ENCODE measurements at places on chromosomes 3 and 15.

- no peak for DNase-seq
Measured at GRCh38 chr3:61802772-61803171, 241.4 kb downstream of the PTPRG start.

- DNase-seq: no peak
Measured at GRCh38 chr3:60142009-60142408, 1092.2 kb upstream of the CFAP20DC start.

GRCh38 chr15:71658036-71658435 is 152.3 kb upstream of the NR2E3 start:
- no peak for DNase-seq

- no peak for DNase-seq
Measured at GRCh38 chr3:52678265-52679198, 7.2 kb downstream of the PBRM1 start.

DNA sequence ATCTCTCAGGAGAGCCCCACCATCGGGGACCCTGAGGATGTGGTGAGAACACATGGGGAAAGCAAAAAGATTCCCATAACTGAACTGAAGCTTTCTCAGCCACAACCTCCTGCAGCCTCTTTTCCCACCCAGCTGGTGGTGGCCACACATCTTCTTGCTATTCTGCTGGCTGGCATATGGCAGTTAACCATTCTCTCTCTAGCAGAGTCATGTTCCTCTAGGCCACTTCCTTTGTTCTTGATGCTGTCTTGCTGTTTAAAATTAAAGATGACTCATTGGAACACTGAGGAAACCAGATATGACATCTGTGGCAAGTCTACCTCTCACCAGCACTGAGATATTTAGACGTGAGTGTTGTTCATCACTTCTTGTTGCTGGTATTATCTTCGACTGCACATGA is 180.3 kb upstream of the ROBO2 start:
- no peak for DNase-seq

DNA sequence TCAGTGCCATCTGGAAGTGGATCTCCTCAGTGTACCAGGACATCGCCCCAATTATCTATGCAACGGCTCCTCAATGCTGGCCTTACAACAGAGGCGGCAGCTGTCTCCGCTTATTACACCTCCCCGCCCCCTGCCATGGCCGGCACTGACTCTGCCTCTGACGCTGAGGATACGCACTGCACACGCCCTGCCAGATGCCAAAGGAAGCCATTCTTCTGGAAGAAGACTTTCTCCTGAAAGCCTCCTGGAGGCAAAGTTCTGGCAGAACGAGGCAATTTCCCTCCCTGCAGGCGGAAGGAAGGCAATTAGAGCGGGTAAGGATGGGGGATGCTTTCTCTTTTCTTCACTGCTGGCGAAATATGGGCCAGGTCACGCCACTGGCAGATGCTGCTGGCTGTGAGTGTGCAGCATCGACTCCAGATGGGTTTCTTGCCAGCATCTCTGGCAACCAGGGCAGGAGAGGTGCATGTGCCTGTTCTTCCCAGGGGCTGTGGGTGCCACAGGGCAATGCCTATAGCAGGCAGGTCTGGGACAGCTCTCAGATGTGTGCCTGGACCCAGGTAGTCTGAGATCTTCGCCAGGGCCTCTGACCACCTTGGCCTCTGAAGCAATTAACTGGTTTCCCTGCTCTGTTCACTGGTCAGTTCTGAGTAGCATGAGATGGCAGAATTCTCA is 62.2 kb upstream of the MRPS22 start:
- no peak for DNase-seq

- DNase-seq: no peak
Measured at GRCh38 chr3:121962443-121962842, 59.6 kb downstream of the ILDR1 start.

GRCh38 chr15:57496946-57497869 is 94.5 kb upstream of the MYZAP start:
- DNase-seq: no peak

- DNase-seq: no peak
Measured at GRCh38 chr3:43748179-43748578, 57.4 kb downstream of the ABHD5 start.

GRCh38 chr3:13135251-13135810 is 62.1 kb upstream of the IQSEC1 start:
- DNase-seq: no peak

DNA sequence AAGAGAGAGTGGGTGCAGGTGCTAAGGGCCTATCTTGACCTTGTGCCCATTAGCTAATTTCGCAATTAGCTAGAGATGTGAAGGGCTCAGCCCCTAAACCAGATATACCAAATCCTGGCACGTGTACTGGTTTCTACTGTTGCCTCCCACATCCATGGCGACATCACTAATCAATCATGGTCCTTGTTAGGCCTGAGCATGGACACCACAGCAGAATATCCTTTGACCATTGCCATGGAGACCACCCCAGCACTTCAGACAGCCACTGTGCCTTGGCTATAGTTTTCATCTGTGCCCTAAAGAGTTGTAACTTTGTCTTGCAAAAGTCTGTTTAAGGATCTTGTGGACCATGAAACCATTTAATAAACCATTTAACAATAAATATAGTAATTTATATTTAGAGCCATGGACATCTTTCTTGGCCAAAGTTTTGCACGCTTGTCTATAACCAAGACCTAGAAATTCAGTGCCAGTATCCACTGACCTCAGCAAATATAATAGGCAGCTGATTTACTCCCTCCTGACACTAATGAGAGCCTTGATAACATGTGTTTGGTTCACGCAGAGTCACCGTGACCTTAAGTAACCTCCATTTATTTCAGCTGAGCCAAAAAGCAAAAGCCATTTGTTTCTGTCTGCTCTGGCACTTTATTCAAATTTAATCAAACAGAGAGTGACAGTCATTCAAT is 43.4 kb downstream of the COLQ start:
- no peak for DNase-seq

DNA sequence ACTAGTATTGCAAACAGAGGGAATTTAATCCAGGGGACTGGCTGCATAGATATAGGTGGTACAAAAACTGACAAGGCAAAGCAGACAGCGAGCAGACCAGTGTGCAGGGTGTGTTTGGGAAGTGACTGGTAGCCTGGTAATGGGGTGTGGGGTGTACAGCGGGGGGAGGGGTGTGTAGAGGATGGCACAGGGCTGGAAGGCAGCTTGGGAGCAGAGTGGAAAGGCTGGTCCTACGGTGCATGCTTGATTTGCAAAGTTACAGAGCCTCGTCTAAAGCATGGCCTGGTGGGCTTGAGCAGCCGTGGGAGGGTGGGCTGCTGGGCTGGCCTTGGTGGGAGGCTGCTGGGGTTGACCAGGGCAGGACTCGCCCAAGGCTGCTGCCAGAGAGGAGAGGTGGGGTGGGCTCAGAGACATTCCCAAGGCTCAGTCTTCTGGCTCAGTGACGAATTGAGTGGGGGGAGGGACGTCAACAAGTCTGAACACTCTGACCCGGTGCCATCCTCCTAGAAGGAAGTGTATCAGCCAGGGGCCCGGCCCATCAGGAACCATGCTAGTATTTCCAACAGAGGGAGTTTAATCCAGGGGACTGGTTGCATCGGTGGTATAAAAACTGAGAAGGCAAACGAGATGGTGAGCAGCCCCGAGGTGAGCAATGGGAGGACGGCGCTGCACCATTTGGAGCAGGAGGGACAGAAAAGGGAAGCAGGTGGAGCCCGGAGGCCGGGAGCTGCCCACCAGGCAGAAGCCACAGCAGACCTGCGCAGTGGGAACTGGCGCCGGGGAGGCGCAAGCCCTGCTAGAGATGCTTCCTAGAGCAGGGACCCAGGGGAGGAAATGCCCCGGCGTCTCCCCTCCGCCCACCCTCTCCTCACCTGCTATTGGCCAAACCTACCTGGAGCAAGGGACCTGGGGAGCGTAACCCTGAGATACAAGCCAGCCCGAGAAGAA is 29.2 kb downstream of the CPN2 start:
- DNase-seq: no peak

All from stimulated activated CD8-positive, alpha-beta memory T cell treated with anti-CD3 and anti-CD28 coated beads, Interleukin-7, amount 100 ng/mL, for 24 hours (primary cell).